Cardiac muscle cell (in vitro differentiated cells and primary cell): ENCODE measurements at places on chromosomes 4 and X. TPM values are rescaled to one million over a fixed set of nuclear protein-coding genes. Genes with fewer than 3 reads are reported as not detected.

DNA sequence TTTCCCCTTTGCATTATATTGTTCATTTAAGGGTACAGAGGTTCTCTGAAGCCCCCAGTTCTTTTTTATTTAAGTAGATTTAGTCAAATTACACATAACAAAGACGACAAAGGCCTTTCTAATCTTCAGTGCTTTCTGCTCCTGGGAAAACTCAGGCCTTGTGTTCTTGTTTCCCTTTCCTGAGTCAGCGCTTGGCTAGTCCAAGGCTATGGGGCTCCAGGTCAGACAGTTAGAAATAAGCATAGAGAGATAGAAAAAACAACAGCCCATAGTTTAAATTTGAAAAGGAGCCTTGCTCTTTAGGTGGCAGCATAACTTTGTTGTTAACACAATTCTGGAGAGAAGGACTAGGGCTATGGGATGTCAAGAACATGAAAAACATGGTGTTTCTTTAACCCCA, 97.3 kb downstream of the PPP1R2C start:
- peak; percentile 78 for DNase-seq
- no peak overlapping the region for H3K4me3 ChIP-seq
- H3K27ac ChIP-seq, result no peak overlapping the region
- H3K4me1 ChIP-seq, result no peaks in the 10 kb centered on the region
- no peaks in the 10 kb centered on the region for H3K27me3 ChIP-seq

The ZNF732 gene
- total RNA-seq, result 1.7 and 2.2 TPM in 2 replicates

The PTCHD1 gene
- total RNA-seq, result 0.56 and 0.92 TPM in 2 replicates

- peaks cover 48% of the 10 kb centered on the region for H3K4me1 ChIP-seq
- no peaks in the 10 kb centered on the region for H3K27me3 ChIP-seq
- H3K27ac ChIP-seq, result no peak overlapping the region
- no peaks in the 10 kb centered on the region for H3K36me3 ChIP-seq
Observed at GRCh38 chr4:75666299-75666698, 6.9 kb downstream of the G3BP2 start.

The SPP1 gene
- total RNA-seq, result 0.12 and 0.25 TPM in 2 replicates

DNA sequence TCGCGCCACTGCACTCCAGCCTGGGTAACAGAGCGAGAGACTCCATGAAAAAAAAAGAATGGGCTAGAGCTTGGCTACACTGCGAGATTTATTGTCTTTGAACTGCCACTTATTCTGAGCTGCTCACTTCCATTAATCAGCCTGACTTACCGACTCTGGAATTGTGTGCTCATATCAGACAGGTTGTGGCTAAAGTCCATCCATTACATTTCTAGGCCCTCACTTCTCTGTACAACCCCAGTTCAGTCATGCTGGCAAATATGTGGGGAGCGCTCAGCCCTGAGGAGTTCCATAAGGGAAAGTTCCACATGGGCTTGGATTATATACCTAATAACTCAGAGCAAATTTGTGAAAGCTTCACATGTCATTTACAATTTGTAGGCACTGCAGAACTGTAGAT, 270.6 kb downstream of the TRIML1 start:
- H3K27me3 ChIP-seq, result no peaks in the 10 kb centered on the region
- H3K27ac ChIP-seq, result no peak overlapping the region
- no peaks in the 10 kb centered on the region for H3K36me3 ChIP-seq
- H3K4me3 ChIP-seq, result no peak overlapping the region

GRCh38 chr4:148091896-148092295, 350.3 kb downstream of the NR3C2 start:
- H3K36me3 ChIP-seq, result no peaks in the 10 kb centered on the region
- H3K4me3 ChIP-seq, result no peak overlapping the region
- no peak overlapping the region for H3K27ac ChIP-seq
- DNase-seq, result no peak

The MGARP gene
- total RNA-seq, result 2.8 and 3.0 TPM in 2 replicates

DNA sequence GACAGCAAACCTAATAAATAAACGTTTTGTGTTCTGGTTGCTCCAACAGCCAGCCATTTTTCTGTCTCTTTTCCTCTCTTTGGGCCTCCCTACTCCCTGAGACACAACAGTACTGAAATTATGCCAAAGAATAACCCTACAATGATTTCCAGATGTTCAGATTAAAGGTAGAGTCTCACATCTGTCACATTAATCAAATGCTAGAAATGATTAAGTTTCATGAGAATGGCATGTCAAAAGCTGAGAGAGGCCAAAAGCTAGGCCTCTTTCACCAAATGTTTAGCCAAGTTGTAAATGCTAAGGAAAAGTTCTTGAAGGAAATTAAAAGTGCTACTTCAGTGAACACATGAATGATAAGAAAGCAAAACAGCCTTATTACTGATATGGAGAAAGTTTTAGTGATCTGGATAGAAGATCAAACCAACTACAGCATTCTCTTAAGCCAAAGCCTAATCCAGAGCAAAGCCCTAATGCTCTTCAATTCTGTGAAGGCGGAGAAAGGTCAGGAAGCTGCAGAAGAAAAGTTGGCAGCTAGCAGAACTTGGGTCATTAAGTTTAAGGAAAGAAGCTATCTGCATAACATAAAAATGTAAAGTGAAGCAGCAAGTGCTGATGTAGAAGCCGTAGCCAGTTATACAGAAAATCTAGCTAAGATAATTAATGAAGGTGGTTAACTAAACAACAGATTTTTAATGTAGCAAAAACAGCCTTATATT, 182.1 kb upstream of the NUDT6 start:
- no peaks in the 10 kb centered on the region for H3K36me3 ChIP-seq
- H3K4me3 ChIP-seq, result no peak overlapping the region
- DNase-seq, result no peak
- H3K4me1 ChIP-seq, result no peaks in the 10 kb centered on the region
- H3K27me3 ChIP-seq, result no peaks in the 10 kb centered on the region

DNA sequence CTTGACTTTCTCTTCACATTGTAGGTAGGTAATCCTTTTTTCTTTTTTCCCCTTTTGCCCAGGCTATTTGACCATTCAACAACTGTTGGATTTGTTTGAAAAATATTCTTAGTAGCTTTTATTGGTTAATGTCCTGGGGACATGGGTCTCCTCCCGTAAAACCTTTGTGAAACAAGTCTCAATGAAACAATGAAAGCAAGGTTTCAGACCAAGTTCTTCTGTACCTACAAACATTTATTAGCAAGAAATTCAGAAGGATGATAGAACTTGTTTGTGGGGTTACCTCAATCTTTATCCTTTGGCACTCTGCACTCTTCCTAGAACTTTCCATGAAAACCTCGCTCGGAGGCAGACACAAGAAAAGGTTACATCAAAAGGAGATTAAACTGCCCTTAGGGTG, 190.7 kb upstream of the ANK2 start:
- no peak overlapping the region for H3K27ac ChIP-seq
- peaks cover 4% of the 10 kb centered on the region for H3K4me1 ChIP-seq
- no peaks in the 10 kb centered on the region for H3K36me3 ChIP-seq
- H3K4me3 ChIP-seq, result no peak overlapping the region
- no peak for DNase-seq

DNA sequence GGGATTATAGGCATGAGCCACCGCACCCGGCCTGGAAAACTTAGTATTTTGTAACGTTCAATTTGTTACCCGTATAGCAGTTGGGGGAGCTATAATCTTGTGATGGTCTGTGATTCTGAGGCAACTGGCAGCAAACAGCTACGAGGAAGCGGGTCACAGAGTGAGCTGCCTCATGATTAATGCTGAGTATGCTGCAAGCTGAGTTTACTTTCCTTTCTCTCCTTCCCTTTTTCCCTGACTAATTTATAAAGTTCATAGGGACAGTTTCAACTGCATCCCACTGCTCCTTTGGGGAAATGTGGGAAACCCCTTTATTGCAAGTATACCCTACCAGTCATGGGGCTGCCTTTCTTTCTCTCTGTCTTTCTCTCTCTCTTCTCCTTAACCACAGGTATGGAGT, 17.7 kb upstream of the ELOVL6 start:
- H3K36me3 ChIP-seq, result no peaks in the 10 kb centered on the region
- peak; percentile 32 for DNase-seq
- no peak overlapping the region for H3K27ac ChIP-seq

DNA sequence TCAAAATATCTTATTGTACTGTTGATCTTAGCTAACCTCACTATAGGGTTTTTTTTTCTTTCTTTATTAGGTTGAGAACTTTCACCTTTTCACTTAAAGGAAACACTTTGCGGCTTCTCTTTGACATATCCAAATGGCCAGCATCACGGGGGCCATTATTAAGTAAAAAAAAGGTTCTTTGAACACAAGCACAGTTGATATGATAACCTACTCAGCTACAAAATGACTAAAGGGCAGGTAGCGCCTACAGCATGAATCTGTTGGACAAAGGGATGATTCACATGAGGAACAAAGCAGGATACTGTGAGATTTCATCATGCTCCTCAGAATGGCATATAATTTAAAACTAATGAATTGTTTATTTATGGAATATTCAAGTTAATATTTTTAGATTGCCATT, 119.6 kb downstream of the CCSER1 start:
- DNase-seq, result no peak
- no peaks in the 10 kb centered on the region for H3K36me3 ChIP-seq
- H3K27me3 ChIP-seq, result no peaks in the 10 kb centered on the region
- no peak overlapping the region for H3K27ac ChIP-seq
- no peak overlapping the region for H3K4me3 ChIP-seq

The SPCS3 gene
- 45.1 and 47.1 TPM in 2 replicates for total RNA-seq

DNA sequence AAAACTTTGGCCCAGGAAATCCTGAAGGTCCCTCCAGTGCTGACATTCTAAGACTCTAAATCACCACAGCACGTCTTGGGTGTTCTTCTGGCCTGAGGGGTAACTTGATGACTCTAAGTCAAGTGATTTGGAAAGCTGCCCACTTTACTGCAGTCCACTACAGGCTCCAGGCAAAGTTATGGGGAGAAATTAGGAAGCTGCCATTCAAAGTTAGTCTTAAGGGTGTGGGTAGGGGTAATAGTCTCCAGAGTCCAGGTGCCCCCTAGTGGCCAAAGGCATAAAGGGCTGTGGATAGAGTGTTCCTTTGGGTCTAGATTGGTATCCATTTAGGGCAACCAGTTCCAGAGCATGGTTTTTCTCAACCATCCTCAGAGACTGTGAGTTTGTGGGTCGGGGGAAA, 38.7 kb upstream of the SLC16A2 start:
- H3K4me1 ChIP-seq, result no peaks in the 10 kb centered on the region
- DNase-seq, result peak; percentile 72
- H3K36me3 ChIP-seq, result no peaks in the 10 kb centered on the region
- H3K4me3 ChIP-seq, result no peak overlapping the region
- no peak overlapping the region for H3K27ac ChIP-seq

GRCh38 chrX:153649178-153649914, 2.3 kb downstream of the DUSP9 start:
- DNase-seq, result peak; percentile 48
- H3K4me1 ChIP-seq, result no peaks in the 10 kb centered on the region
- H3K27ac ChIP-seq, result no peak overlapping the region
- H3K27me3 ChIP-seq, result peaks cover 40% of the 10 kb centered on the region
- no peak overlapping the region for H3K4me3 ChIP-seq

GRCh38 chrX:145817331-145818185, at the start of gene SLITRK2:
TSS of gene SLITRK2 (plus strand) at chrX:145817829. CDS start at chrX:145822426, 4,597 bp downstream.
- peak; percentile 16 for DNase-seq
- peak within 1 kb of the TSS; percentile 26 for H3K4me3 ChIP-seq
- H3K27ac ChIP-seq, result no peak within 1 kb of the TSS
- no peaks in the 10 kb centered on the region for H3K4me1 ChIP-seq
